ENCODE measurements at places on chromosomes 6 and 20.

GRCh38 chr20:43539975-43540672, 18.7 kb upstream of the SGK2 start:
- no peaks in the 10 kb centered on the region for H3K4me1 ChIP-seq
- no peaks in the 10 kb centered on the region for H3K27me3 ChIP-seq
- no peak overlapping the region for H3K4me3 ChIP-seq
- DNase-seq, result no peak
- H3K36me3 ChIP-seq, result peaks cover 72% of the 10 kb centered on the region
- no peak overlapping the region for H3K27ac ChIP-seq

DNA sequence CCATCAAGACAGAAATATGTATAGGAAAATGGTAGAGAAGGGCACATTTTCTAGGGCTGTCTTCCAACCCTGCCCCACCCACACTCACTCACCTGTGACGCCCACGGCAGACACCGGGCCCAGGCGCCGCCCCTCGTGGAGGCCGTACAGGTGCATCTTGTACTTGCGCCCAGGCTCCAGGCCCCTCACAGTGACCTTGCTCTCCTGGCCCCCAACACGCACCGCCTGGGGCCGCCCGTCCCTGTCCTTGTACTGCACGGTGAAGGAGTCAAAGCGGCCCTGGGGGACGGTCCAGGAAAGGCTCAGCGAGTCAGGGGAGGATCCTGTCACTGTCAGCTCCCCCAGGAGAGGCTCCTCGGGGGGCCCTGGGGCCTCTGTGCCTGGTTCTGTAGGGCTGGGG, 19.8 kb downstream of the CYP21A2 start:
- DNase-seq, result no peak
- no peaks in the 10 kb centered on the region for H3K27me3 ChIP-seq
- no peak overlapping the region for H3K4me3 ChIP-seq
- peaks cover 27% of the 10 kb centered on the region for H3K36me3 ChIP-seq
- no peaks in the 10 kb centered on the region for H3K4me1 ChIP-seq
- no peak overlapping the region for H3K27ac ChIP-seq

DNA sequence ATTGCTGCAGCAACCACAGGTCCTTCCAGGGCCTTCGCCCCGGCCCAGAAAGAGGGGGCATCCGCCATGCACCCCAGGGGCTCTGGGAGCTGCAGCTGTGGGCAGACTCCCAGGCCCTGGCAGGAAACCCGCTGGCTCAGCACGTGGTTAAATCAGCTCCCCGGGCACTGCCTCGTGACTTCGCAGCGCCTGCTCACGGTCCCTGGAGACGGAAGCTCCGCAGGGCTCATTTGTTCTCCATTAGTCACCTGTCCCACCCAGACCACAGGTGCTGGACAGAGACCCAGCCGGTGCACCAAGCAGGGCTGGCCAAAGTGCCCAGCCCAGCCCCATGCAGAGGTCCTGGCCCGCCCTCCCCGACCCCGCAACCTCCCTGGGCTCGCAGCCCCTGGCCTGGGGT, 14.7 kb downstream of the KCNQ2 start:
- H3K27me3 ChIP-seq, result no peaks in the 10 kb centered on the region
- H3K36me3 ChIP-seq, result no peaks in the 10 kb centered on the region
- H3K4me3 ChIP-seq, result no peak overlapping the region
- peaks cover 23% of the 10 kb centered on the region for H3K4me1 ChIP-seq
- H3K27ac ChIP-seq, result no peak overlapping the region
- no peak for DNase-seq

GRCh38 chr6:39213195-39213920, 15.9 kb downstream of the KCNK5 start:
- no peak for DNase-seq
- no peak overlapping the region for H3K27ac ChIP-seq
- H3K27me3 ChIP-seq, result no peaks in the 10 kb centered on the region
- H3K36me3 ChIP-seq, result no peaks in the 10 kb centered on the region

DNA sequence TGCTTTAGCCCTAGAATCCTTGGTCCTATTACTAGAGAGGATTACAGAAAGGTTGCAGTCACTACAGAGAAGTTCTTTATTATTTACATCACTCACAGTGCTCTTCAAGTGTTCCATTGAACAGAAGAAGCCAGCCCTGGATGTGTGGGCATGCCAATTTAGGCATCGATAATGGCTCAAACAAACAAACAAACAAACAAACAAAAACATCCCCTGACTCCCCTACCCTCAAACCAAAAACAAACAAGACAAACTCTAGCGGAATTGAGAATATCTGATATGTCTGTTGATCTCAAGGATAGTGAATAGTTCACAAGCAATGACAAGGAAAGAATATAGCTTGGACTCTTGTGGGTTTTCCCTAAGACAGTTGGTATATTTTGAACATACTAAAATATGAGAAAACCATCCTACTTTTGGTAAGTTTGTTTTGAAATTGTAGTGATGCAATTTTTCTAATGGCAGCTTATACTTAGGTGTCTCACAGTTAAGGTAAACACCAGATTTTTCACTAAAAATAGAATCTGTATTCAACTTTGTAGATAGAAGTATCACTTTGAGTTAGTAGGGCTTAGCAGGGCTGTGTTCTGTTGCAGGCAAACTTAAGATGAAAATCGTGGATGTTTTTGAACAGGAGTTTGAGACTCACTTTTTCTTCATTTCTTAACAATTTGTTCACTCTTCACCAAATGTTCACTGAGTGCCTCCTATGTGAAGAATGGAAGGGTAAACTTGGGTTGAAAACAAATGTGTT, 92.8 kb upstream of the FAM184A start:
- no peak overlapping the region for H3K27ac ChIP-seq
- no peaks in the 10 kb centered on the region for H3K27me3 ChIP-seq
- H3K4me3 ChIP-seq, result no peak overlapping the region
- no peak for DNase-seq
- H3K4me1 ChIP-seq, result peaks cover 6% of the 10 kb centered on the region
- H3K36me3 ChIP-seq, result no peaks in the 10 kb centered on the region

- peaks cover 21% of the 10 kb centered on the region for H3K4me1 ChIP-seq
- DNase-seq, result no peak
- H3K27me3 ChIP-seq, result no peaks in the 10 kb centered on the region
- H3K27ac ChIP-seq, result no peak overlapping the region
- no peaks in the 10 kb centered on the region for H3K36me3 ChIP-seq
Observed at GRCh38 chr6:14455876-14456648, 338.5 kb downstream of the CD83 start.

DNA sequence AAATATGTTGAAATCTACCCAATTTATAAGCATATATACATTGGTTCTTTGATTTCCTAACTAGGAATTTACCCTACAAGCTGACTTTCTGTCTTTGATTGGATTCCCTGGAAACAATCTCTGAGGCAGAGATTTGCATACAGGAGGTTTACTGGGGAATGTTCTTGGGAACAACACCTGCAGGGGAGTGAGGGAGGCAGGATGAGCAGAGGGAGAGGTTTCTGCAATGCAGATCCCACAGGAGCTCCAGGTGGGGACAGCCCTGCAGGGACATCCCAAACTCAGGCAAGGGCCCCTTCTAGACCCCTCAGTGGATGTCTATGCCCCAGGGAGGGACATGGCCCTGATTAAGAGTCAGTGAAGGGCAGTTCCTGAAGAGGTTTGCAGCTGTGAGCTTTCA, 95.2 kb upstream of the CCDC167 start:
- H3K4me1 ChIP-seq, result no peaks in the 10 kb centered on the region
- no peak overlapping the region for H3K4me3 ChIP-seq
- H3K36me3 ChIP-seq, result no peaks in the 10 kb centered on the region

- DNase-seq, result no peak
- no peaks in the 10 kb centered on the region for H3K27me3 ChIP-seq
- H3K4me3 ChIP-seq, result no peak overlapping the region
- no peaks in the 10 kb centered on the region for H3K36me3 ChIP-seq
- peaks cover 21% of the 10 kb centered on the region for H3K4me1 ChIP-seq
- H3K27ac ChIP-seq, result no peak overlapping the region
Observed at GRCh38 chr20:53664121-53664520, 70.5 kb upstream of the ZNF217 start.

GRCh38 chr20:41424011-41424410, 57.4 kb upstream of the EMILIN3 start:
- H3K4me1 ChIP-seq, result no peaks in the 10 kb centered on the region
- H3K27me3 ChIP-seq, result no peaks in the 10 kb centered on the region
- no peak overlapping the region for H3K27ac ChIP-seq

- H3K27ac ChIP-seq, result no peak overlapping the region
- DNase-seq, result no peak
- no peaks in the 10 kb centered on the region for H3K27me3 ChIP-seq
- H3K4me3 ChIP-seq, result no peak overlapping the region
Observed at GRCh38 chr6:20438462-20439070, 36.9 kb downstream of the E2F3 start.

DNA sequence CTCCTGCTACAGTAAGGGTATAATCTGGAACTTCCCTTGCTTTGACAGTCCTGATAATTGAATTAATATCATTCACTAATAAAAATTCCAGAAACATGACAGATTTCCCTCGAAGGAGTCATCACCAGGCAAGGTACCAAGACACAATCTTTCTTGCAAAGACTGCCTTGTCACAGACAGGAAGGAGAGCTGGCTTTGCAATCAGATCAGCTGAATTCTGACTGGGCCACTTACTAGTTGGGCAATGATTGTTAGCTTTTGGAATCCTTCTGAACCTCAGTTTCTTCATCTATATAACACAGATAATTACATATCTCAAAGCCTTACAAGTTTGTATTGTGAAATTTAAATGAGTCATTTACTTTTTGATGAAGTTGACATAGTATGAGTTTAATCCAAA, 344.2 kb downstream of the RFPL4B start:
- DNase-seq, result no peak
- no peak overlapping the region for H3K4me3 ChIP-seq
- no peaks in the 10 kb centered on the region for H3K36me3 ChIP-seq

DNA sequence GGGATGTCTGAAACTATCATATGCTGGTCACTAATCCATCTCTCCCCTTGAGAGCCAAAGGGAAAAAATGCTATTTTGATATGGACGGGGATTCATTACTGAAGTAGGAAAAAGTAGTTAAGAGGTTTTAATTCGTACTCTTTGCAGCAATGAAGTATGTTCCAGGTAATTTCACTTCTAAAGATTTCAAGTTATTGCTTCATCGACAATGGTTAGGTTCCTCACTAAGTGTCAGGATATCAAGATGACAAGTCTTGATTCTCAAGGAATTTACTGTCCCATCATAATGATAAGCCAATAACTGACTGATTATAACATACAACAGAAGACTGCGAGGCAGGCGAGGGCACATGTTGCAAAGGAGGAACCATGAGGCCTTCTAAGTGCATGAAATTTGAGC, 57.0 kb downstream of the GMDS start:
- no peaks in the 10 kb centered on the region for H3K27me3 ChIP-seq

DNA sequence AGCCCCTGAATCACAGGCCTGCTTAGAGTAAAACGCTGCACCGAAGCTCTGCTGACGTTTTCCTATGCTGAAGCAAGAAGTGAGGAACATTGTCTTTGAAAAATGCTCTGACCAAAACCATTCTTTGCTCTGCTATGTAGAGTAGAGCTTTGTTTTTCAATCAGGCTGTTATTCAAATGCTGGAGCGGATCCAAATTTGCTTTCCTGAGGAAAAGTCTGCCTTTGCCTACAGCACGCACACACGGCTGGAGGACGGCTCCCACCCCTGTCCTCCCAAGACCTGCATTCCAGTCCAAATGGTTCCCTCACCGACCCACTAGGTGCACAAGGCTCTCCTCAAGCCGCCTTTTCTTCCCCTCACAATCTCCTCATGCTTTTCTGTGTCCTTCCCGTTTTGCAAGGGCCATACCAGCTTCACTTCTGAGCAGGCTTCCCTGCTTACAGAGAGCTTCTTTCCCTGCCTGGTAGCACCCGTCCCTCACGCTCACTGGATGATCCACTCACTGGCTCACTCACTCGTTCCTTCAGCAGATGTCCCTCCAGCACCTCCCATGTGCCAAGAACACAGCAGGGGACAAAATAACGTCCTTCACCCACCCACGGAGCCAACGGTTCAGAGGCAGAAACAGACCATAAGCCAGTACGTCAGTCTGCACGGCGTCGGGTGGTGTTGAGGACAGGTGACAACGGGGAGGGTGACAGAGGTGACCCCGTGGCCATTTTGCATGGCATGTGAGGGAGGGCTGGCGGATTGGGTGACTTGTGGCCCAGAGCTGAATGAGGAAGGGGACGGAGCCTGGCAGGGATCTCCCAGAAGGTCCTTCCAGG, 137.9 kb upstream of the NEDD9 start:
- H3K4me3 ChIP-seq, result no peak overlapping the region
- H3K4me1 ChIP-seq, result peaks cover 6% of the 10 kb centered on the region

DNA sequence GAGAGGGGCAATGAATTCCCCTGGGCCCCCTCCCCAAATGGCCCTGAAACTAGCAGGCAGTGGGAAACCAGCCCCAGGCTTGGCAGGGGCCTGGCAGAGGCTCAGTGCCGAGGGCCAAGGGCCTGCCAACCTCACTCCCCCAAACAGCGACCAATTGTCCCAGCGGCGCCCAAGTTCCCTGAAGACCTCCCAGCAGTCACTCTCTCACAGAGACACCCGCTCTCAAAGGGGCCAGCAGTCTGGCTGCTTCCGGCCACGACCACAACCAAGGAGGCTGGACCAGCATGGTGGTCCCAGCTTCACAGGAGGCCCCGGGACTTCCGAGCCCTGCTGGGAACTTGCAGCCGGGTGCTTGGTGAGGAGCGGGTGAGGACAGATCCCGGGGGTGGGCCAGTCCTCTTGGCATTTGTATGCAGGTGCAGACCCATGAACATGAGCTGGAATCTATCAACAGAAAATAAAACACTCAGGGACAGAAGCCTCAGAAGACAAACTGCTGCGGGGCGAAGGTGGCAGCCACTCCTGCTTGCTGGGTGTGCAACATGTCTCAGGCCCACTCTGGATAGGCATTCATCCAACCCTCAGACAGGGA, 17.5 kb upstream of the SIRPA start:
- no peak for DNase-seq
- H3K27ac ChIP-seq, result no peak overlapping the region
- peaks cover 11% of the 10 kb centered on the region for H3K4me1 ChIP-seq
- H3K36me3 ChIP-seq, result no peaks in the 10 kb centered on the region

DNA sequence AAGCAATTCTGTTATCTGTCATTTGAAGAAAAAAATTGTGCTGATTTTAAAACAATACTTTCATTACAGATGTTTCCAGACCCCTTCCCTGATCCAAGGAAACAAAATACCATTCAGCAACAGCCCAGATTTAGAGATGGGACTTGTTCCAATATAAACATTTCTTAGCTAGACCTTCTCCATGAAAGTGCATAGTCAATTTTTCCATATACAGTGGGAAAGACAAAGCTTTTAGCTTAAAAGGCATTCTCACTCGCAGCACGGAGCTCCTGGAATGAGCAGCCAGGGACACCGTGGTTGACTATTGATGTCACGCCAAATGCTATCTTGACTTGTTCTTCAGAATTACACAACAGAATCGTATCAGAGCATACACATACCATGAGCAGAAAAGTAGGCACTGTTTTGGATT, 21.5 kb downstream of the LAMA4 start:
- H3K4me1 ChIP-seq, result peaks cover 72% of the 10 kb centered on the region
- peak overlapping the region; percentile 49 for H3K27ac ChIP-seq
- no peak for DNase-seq
- H3K4me3 ChIP-seq, result no peak overlapping the region
- no peaks in the 10 kb centered on the region for H3K27me3 ChIP-seq
- H3K36me3 ChIP-seq, result no peaks in the 10 kb centered on the region

Data from esophagus squamous epithelium (tissue), 5 donors.